ENCODE measurements at places on chromosomes 4 and X.

DNA sequence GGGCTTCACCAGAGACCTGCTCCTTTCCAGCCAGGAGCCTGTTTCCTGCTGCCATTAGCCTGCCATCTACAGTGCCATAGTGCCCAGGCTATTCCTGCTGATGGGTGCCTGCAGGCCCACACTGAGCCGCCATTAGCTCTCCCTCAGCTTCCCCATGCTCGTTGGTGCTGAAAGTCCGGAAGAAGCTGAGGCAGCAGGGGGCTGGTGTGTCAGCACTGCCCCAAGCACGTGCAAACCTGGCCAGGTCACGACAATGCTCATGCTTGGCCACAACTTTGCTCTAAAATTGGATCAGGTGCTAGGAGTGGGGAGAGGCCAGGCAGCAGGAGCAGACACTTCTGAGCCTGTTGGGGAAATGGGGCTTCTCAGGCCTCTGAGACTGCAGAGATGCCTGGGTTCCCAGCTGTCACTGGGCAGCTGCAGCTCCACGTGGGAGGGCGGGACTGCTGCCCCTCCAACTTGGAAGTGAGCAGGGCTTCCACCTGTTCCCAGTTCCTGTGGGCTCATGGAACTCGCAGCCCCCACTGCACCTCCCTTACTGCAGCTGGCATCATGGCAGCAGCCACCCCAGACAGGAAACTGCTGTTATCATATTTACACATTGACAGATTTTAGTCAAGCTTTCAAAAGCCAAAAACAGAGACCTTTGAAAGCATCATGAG, 913.9 kb downstream of the FSTL5 start:
- DNase-seq: no peak

- DNase-seq: peak; percentile 72
Measured at GRCh38 chr4:138222046-138222445, 20.1 kb downstream of the SLC7A11 start.

DNA sequence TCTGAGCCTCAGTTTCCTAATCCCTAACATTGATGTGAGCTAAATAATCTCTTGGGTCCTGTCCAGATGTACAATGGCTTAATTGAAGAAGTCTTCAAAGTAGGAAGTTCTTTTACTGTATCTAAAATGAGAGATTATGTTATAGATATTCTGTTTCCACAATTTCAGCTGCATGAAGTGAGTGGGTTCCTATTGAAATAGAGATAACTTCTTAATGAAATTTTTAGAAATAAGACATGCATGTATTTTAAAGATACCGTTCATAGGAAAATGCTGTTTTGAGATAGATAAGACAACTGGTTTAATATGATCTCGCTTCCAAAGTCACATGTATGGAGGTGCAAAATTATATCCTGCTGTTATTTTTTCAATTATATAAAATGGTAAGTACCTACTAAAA, 71.9 kb downstream of the CLDN22 start:
- DNase-seq: no peak

DNA sequence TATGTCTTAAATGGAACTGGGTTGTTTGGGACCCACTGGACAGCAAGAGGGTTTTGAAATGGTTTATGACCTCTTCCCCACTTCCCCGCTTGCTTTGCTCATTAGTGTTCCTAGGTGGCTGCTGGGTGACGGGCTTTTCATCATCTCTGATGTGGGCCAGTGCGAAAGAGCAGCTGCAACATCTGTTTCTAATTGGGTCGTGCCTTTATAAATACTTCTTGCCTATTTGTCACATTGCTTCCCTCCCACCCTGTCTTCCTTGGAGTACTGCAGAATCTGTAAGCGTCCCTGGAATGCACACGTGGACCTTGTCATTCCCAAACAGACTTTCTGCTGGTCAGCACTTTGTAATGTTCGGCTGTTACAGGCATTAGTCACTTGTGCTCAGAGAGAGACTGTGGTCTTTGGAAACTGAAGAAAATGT, 35.2 kb downstream of the SEPTIN11 start:
- peak; percentile 90 for DNase-seq

DNA sequence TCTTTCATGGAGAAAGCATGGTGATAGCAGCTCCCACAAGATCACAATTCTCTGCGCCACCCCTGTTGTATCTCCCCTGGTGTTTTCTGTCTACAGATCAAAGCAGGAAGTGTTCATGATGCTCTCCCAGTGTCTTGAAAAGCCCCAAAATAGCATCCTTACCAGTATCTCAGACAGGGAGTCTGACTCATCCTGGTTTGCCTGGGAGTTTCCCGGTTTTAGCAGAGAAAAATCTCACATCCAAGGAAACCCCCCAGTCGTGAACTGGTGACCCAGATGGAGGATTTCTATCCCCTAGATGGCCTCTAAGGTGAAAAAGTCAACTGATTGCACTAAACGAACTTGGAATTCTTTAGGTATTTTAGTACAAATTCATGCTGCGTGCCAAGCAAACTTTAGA, 64.3 kb upstream of the NR0B1 start:
- peak; percentile 5 for DNase-seq

GRCh38 chr4:12116009-12116552, 687.4 kb upstream of the HS3ST1 start:
- DNase-seq: no peak

GRCh38 chrX:40406330-40406859, 174.4 kb upstream of the ATP6AP2 start:
- no peak for DNase-seq

DNA sequence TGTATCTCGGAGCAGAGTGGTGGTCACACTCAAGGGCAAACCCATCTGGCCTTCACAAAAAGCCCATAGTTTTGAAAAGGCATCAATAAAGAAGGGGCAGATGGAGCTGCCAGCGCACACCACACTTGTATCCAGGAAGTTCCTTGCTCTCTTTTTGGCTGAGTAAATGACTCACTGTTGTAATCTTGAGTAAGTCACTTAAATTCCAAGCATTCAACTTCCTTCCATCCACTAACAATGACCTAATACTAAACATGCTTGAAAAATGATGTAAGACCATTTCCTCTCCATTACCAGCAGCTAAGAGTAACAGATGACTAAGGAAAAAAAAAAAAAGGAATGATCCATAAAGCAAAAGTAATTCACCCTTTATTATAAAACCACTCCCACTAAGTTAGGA, 32.4 kb upstream of the MYOZ2 start:
- peak; percentile 84 for DNase-seq

DNA sequence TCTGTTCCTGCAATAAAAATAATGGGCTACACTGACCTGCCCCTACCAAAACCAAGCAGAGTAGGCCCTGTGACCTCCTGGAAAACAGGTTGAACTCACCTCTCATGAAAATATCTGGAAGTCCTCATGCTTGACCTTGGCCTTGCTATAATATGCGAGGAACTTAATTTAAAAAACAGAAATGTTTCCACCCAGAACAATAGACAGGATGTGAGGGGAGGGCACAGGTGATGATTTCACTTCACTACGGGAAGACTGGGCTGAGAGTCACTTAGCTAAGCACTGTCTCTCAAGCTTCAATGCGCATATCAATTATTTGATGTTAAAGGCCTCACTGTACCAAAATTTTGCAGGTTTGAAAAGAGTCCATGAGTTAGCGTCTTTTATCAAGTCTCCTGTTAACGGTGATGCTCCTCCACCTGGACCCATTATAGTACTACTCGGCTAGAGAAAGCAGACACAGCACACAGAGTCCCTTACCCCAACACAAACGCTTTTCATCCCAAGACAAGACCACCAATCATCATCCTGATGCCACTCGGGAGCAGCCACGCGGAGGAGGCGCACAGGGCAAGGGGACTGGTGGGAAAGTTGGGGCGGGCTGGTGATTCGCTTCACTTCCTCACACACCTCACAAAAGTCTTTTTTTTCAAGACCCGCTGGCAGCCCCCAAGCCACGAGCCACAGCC, 25.9 kb downstream of the ZNF721 start:
- no peak for DNase-seq

- DNase-seq: no peak
Measured at GRCh38 chr4:97309121-97309520, 834.2 kb downstream of the STPG2 start.

DNA sequence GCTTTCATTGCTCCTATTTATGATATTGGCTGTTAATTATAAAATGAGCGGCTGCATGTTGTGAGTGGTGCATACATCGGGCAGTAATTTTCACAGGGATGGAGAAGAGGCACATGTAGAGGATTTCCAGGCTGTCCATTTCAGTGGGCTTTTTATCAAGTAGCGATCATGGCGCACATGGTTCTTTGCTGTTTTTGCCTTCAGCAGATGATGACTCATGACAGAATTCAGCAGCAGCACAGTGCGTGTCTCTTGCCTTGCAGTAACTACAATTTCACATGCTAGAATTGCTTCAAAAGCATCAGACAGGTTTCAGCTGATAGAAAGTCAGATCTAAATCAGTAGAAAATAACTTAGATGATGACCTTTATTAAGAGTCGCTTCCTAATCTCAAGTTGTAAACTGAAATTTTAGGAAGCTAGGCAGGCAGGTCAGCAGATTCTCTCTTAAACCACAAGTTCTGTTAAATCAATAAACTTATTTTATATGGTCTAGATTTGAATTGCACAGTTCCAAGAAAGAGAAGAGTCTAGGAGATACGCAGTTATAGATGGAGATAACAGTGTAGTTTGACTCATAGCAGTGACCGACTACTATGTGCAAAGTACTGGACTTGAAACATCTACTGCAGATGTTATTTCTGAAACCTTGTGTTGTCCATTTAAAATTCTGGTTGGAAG, 35.8 kb downstream of the LRP2BP start:
- no peak for DNase-seq

- DNase-seq: no peak
Measured at GRCh38 chr4:121256887-121257466, 92.9 kb upstream of the TNIP3 start.

DNA sequence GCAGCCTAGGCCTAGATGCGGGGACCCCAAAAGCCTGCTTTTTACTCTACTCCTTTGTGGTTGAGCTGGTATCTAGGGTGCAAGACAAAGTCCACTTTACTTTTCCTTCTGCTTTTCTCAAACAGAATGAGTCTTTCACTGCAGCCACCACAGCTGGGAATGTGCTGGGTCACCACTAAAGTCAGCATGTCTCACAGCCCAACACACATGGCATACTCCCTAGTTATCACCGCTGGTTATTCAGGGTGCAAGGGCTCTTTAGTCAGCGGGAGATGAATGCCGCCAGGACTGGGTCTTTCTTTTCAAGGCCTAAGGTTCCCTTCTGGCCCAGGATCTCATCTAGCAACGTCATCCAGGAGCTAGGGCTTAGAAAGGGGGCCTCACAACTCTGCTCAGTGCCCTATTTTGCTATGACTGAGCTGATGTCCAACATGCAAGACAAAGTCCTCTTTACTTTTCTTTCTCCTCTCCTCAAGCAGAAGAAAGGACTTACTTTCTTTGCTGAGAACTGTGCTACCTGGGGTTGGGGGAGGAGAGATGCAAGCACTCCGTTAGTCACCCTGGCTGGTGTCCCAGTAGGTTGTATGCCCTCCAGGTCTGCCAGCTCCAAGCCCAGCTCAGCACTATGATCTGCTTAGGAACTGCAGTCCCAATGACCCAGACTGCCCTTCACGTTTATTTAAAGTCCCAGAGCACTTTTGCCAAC, 22.9 kb upstream of the STPG2 start:
- DNase-seq: no peak

DNA sequence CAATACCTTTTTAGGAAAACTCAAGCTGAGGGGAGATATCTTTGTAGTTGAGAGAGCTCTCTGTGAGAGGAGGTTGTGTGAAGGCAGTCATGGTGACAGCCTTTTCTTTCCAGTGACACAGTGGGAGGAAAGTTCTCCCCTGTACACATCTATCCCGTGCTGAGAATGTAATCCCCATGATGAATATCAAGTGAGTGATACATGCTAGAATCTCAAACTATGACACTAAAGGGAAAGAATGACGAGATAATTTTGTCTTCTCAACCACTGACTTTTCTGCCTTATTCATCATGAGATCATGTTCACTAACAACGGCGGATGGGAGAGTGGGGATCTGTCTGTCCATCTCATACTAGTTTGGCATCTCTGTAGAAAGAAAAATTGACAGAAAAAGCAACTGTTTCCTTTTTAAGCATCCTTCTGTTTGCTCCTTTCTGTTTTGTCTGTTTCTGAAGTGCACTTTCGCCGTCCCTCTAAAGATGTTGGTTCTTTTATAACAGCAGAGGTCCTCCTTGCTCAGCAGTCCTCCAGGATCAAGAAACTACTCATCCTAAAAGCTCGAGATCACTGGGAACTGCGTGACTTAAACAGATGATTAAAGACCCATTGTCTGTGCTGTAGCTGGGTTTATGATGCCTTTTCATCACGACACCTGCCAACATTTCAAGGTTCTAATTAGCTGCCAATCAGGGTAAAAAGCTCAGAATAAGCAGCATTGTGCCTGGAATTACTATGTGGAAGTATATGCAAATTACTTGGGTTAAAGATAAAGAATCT, 137.6 kb downstream of the DCK start:
- peak; percentile 62 for DNase-seq

GRCh38 chr4:56959100-56959499, 18.3 kb downstream of the NOA1 start:
- DNase-seq: no peak

DNA sequence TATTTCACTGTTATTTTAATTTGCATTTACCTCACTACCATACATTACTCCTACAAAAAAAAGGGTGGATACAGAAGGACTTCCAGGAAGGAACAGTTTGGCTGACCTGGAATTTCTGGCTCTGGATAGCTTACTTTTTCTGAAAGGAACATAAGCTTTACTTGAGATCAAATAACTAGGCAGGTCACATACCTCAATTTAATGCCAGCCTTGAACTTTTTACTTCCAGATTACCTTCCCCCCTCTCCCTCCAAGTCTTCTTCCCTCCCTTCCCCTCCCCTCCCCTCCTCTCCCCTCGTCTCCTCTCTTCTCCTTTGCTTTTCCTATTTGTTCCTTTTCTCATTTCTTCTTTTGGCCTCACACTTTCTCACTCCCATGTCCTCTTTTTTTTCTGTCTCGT, 659.2 kb upstream of the AADAT start:
- DNase-seq: no peak

GRCh38 chrX:154135458-154136229, 8.4 kb upstream of the OPN1LW start:
- no peak for DNase-seq

DNA sequence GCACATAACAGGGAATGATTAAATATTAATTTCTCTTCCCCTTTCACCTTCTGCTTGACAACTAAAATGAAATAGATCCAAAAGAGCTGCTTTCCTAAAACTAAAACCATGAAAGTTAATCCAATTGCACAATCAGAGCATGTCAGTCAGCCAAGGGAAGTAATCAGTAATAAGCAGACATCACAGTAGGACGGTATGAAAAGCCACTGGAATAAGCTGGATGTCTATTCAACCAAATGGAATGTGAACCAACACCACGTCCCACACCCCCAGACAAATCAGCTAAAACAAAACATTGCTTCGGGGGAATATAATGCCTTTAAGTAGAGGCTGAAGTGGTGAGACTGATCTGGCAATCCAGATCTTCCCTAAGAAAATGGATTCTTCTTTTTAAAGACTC, 859.4 kb upstream of the FTHL17 start:
- DNase-seq: no peak

- DNase-seq: no peak
Measured at GRCh38 chr4:138045036-138045435, 197.1 kb downstream of the SLC7A11 start.

DNA sequence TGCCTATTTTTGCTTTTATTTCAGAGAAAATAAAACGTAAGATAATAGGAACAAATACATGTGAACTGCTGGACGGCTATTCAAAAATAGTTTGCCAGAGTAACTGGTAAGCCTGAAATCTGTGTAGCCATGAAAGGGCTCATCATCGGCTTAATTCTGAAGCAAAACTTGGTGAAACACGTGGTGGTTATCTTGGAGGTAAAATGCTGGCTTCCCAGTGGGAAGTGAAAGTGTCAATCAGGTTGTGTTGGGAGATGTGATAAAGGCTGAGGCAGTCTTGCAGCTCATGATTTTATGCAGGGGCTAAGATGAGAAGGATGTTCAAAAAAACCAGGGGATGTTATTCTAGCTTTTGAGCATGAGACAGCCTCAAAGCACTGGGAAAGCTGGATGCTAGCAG, 36.1 kb upstream of the TLR2 start:
- DNase-seq: no peak
